ENCODE measurements at places on chromosomes 6 and 20.
A peak's percentile ranks its signal among the peaks of the same experiment; 100 is the strongest.

DNA sequence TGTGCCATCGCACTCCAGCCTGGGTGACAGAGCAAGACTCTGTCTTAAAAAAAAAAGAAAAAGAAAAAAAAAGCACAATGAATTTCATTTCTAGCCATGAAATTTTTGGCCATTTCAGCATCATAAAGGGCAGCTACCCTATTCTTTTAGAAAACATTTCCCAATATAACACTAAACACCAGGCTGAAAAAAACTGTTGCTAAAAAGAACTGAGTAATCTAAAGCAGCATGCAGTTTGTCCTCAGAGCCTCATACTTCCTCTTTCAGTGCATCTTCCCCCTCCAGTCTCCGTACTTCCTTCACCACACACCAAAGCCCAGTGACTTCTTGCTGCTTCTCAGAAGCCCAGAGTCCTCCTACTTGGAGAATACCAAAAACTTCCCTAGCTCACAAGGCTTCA, 5.6 kb upstream of the IFNGR1 start:
- DNase-seq = no peak

GRCh38 chr20:50601511-50602431, 89.6 kb downstream of the RIPOR3 start:
- no peak for DNase-seq

GRCh38 chr20:32062776-32063170, 10.7 kb downstream of the HCK start:
- no peak for DNase-seq

DNA sequence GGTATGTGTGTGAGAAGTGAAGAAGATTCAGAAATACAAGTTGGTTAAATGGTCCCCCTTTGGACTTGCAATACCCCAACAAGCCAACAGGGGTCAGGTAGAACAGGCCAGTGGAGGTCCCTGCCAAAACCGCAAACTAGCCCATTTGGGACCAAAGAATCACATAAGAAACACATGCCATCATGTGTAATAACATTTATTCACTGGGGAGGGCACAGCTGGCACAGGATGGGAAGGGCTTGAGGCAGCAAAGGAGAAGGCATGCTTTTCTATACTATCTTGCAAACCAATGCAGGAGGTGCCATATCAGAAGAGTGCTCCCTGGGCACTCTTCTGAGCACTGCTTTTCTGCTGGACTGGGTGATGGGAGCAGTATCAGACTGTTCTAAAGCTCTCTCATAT, 116.1 kb upstream of the TRAF3IP2 start:
- no peak for DNase-seq

DNA sequence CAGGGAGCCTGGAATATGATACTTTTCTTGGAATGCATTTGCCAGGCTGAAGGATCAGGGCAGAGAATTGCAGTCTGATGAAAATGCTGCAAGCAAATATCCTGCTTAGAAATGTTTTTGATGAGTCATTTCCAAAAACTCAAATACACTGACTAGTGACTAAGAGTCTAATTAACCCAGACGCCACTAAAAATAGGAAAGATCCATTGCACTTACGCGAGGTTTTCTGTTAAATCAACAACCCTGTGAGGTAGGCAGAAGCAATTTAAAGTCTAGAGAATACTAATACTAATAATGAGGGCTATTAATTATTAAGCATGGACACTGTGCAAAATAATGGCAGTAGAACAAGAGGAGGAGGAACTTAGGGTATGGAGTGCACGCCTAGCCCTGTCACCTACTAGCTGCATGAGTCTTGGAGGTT, 130.1 kb upstream of the DOK5 start:
- no peak for DNase-seq

DNA sequence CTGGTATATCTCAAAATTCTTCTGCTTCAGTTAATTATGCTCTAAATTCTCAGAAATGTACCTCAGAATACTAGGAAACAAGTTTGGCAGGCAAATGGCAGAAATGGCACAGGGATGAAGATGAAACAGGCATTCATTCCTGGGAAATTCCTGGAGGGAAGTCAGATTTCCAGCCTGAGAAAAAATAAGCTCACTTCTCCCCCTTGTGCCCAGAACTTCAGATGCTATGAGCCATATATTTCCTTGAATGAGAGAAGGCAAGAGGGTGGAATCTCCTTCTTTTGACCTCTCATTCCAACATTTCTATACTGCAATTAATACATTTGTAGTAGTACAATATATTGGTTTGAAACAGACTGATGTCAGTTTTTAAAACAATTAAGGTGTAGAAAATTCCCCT, 22.8 kb downstream of the RGS17 start:
- DNase-seq = no peak

- no peak for DNase-seq
Measured at GRCh38 chr6:38749473-38749872, 34.4 kb downstream of the DNAH8 start.

DNA sequence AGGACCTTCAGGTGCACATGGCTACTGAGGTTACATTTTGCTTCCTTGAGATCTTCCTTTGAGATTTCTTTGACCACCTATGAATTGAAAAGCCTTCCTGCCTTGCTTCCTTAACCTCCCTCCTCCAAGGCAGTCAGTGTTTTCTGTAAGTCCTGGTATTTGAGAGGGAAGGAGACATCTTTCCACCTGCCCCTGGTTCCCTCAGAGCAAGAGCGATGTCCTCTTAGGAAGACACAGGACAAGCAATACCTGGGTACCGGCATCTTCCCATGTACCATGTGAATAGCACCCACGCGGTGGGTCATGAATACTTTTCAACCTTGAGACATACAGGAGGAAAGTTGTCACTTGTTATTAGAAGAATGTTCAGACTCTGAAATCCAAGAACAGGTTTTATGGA, 37.1 kb downstream of the GINS1 start:
- no peak for DNase-seq

DNA sequence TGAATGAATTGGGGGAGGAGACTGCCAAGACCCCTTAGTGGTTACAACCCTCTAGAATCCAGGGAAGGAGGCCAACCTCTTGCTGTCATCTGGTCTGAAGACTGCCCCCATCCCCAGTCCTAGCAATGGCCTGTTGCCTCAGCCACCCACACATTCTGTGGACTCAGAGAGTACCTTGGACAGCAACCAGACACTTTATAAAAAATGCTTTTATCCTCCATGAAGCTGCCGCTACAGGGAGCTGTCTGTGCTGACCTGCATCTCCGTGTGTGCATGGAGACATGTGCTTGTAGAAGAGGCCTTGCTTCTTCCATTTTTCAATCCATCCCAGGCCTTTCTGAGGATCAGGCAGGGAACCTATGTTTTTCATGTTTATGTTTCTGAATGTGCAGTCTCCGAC, 15.2 kb downstream of the CDH22 start:
- DNase-seq = peak; percentile 74

- peak; percentile 3 for DNase-seq
Measured at GRCh38 chr20:56362833-56363413, 4.1 kb downstream of the FAM210B start.

- DNase-seq = no peak
Measured at GRCh38 chr6:106886081-106886843, 88.3 kb downstream of the CD24 start.

- no peak for DNase-seq
Measured at GRCh38 chr20:18943542-18943941, 130.0 kb downstream of the SCP2D1 start.

DNA sequence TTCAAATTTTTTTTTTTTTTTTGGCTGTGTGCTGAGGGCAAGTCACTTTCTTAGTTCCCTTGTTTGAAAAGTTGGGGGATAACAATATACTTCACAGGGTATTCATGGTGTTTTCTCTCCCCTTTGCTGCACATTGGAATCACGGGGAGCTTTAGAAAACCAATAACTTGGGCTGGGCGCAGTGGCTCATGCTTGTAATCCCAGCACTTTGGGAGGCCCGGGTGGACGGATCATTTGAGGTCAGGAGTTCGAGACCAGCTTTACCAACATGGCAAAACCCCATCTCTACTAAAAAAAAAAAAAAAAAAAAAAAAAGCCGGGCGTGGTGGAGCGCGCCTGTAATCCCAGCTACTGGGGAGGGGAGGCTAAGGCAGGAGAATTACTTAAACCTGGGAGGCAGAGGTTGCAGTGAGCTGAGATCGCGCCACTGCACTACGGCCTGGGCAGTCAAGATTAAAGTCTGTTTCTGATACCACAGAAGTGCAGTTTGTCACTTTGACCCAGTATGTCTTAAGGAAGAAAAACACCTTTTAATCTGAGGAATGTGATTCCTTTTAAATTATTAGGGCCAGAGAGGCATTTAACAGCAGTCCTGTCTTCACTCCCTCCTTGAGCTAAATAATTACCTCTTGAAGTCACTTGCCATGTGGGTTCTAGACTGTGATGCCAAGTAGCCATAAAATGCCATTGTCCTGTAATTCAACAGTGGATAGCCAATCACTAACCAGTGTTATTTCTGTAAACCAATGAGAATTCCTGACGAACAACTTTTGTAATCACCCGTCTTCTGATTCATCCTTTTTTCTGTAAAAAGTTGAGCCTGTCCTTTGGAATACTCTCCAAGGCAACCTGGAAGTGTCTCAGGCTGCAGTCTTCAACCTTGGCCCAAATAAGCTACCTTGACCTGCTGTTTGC, 16.1 kb downstream of the SRSF3 start:
- DNase-seq = no peak

DNA sequence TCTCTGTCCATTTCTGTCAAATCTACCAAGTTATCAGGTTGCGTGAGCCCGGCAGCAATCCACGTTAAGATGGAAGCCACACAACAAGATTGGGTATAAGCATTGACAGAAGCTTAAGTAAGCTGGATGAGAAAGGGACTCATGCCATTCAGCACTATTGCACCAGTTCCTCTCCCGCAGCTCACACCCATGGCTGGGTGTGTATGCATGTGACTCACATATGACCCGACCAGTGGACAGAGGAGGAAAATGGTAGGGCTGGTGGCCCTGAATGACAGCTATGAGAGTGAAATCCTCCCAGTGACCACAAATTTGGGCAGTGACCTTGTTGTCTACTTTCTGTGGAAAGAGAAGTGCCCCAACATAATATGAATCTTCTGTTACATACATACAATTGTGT, 113.5 kb downstream of the OTOR start:
- no peak for DNase-seq

DNA sequence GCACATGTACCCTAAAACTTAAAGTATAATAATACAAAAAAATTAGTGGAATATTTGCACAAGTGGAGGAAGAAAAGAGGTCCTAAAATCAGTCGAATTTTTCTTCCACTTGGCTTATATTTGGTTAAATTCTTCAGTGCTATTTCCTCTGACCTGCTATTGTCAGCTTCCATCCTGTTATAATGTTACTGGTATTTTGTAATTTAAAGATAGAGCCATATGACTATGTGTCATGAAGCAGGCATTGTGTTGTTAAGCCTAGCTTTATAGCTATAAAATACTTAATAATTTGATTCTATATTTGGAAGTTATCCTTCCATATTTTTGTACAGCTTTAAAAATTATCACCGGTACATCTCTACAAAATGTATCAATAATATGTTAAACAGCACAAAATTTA, 455.9 kb upstream of the MARCKS start:
- no peak for DNase-seq

GRCh38 chr6:99347804-99348203, 1.7 kb downstream of the FAXC start:
- DNase-seq = no peak

- peak; percentile 85 for DNase-seq
Measured at GRCh38 chr6:51855310-51856082, 231.9 kb downstream of the PKHD1 start.

- DNase-seq = no peak
Measured at GRCh38 chr20:3783511-3784195, 2.4 kb upstream of the SPEF1 start.

- no peak for DNase-seq
Measured at GRCh38 chr6:2101213-2101612, 144.2 kb downstream of the GMDS start.

DNA sequence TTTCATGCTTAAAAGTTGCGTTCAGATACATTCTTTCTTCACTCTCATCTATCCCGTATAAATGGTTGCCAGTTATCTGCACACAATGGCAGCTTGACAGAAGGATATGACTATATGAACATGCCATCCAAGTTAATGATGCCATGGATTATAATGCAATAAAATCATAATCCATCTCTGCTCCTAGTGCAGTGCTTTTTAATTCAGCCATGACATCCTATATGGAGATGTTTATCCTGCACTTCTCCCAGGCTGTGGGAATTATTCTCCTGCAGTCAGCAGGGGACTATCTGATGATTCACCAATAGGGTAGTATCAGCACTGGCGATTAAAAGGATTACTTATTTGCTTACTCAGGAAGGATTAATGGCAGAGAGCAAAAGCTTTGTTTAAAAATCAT, 273.8 kb downstream of the SAMD5 start:
- no peak for DNase-seq

DNA sequence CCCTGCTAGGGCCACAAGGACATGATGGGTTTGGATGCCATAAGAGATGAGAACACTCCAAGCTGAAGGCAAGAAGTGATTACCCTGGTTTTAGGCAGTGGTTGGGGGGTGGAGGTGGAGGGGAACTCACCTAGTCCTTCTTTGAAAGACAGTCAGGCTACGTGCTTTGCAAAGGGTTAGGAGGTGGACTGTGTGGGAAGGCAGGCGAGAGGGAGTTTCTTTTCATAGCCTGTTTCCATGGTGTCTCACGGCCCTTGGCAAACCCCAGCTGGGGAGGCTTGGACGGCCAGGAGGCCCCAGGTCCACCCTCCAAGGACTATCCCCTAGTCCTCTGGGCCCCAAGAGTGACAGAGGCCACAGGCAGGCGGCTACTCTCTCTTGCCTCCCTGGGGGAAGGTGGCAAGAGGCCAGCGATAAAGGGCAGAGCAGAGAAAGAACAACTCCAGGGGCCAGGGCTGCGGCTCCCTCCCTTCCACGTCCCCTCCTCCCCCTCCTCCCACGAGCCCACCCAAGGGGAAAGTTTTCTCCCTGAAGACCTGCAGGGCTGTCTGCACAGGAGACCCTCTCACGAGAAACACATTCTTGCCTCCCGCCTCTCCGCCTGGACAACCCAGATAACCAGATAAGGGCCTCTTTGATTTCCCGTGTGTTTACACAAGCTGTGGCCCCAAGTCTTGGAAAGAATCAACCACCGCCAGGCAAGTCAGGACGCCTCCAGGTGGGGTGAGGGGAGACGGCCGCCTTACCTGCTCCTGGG, 74.4 kb downstream of the NOL4L start:
- DNase-seq = peak; percentile 79

GRCh38 chr20:37699202-37699601, 5.4 kb downstream of the CTNNBL1 start:
- DNase-seq = no peak

DNA sequence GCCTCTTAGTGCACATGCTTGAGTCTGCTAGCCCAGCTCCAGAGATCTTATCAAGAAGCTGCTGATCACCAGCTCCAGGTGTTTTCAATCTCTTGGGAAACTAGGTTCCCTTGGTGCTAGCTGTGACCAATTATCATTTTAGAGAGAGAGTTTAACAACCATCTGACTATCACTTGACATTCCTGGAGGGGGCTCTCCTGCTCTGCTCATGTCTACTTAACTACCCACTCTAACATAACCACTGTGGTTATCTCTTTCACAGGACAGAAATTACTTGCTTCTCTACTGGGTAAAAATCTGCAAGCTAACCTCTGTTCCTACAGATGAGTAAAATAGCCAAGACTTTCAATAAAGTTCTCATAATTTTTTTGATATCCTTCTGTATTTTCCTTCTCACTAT, 823.4 kb upstream of the GJE1 start:
- DNase-seq = no peak

- DNase-seq = peak; percentile 28
Measured at GRCh38 chr6:31058128-31058894, 48.0 kb downstream of the MUC22 start.

All from kidney (tissue), 22 donors.